ENCODE measurements at places on chromosomes 16 and 17.

GRCh38 chr16:50665128-50665878, 15.8 kb downstream of the SNX20 start:
- peak; percentile 58 for DNase-seq

GRCh38 chr17:37084372-37084771, 135.6 kb downstream of the AATF start:
- DNase-seq: no peak

DNA sequence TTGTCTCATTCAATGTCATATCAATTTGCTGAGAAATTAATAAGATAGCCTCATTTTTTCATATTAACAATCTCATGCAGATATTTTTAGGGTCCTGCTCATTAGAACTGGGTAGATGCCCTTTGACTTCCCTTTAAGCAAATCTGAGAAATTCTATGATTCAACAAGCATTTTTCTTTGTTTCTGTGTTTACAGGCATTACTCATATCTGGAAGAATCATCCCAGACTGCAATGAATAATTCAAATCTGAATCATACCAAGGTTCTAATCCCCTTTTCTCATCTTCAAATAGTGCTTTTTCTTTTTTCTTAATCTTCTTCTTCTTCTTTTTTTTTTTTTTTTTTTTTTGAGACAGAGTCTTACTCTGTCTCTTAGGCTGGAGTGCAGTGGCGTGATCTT, 69.2 kb upstream of the KIFC3 start:
- DNase-seq: no peak

DNA sequence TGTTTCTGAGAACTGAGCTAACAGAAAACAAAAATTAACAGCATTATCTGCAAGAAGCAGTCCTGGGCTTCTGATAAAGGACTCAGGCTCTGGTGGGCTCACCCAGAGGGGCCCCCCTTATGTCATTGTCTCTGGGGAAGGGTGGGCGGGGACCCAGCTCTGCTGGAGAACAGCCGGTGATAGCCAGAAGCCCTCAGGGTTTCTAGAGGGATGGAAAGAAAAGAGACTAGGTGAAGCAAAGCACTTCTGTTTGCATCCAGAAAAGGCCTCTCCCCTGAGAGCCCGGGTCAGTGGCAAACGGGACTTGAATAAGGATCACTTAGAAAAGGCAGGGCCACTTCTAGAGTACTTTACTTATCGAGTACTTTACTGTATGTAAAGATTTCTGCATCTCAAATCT, 7.0 kb upstream of the CDC42EP4 start:
- no peak for DNase-seq

GRCh38 chr16:168424-168823, 2.6 kb downstream of the HBM start:
- DNase-seq: peak; percentile 20

DNA sequence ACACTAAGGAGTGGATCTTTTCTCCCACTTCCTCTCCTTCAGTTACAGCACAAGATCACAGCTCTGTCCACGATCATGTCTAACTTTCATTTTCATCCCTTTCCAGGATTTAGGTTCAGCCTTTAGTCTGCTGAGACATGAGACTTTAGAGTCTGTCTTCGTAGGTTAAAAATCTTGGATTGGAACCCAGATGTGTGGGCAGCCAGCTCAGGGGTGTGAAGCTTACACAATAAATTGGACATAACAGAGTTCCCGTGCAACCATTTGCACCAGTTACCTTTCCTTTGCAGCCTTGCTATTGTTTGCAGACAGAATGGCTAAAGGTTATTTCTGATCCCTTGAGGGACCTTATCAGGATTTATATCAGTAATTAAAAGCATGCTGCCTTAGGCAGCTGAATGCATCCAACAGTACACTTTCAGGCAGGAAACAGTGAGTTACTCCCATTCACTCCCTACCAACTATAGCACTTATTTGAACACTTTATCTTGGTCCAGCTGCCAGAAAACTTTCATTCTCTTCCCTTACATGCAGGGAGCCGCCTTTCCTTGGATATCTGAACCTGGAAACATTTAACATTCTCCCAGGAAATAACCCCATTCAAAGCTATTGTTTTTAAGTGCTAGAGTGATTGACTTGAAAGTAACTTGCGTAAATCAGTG, 87.3 kb downstream of the TMEM100 start:
- no peak for DNase-seq

DNA sequence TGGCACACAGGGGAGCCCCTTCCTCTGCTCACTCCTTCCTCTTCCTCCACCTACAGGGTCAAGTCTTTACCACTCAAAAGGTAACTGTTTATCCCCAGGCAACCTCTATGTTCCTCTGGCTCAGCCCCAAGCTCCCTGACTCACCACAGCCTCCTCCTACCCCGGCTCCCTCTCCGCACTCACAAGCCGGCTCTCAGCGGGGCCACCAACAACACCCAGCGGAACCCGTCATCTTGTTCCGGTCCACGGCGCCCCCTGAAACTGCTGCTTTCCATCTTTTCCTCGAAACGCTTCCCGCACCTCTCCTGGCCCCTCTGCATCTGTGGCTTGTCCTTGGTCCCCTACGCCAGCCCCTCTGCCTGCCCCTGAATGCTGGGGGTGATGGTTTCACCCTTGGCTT, 58.4 kb downstream of the NXN start:
- no peak for DNase-seq

DNA sequence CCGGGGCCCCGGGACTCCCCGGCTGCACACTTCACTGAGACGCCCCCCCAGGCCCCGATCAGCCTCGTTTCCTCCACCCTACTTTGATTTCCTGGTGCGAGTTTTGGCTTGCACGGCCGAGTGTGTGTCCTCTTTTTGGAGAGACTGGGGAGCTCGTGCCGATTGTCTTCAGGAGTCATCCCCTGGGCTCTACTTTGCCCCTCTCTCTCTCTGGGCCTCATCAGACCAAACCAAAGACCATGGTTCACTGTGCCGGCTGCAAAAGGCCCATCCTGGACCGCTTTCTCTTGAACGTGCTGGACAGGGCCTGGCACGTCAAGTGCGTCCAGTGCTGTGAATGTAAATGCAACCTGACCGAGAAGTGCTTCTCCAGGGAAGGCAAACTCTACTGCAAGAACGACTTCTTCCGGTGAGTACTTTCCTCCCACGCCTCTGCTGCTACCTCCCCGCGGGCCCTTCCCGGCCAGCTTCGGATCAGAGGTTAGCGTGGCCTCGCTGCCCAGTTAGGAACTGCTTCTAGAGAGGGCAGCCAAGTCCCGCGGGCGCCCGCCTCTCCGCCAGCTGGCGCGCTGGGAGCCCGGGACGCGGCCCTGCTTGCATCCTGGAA, 787 bp downstream of the LHX1 start:
- no peak for DNase-seq

GRCh38 chr16:72313903-72314302, 141.9 kb upstream of the PMFBP1 start:
- no peak for DNase-seq

- no peak for DNase-seq
These were observed 1.8 kb downstream of the GHDC start for GRCh38 chr17:42192189-42193126.

DNA sequence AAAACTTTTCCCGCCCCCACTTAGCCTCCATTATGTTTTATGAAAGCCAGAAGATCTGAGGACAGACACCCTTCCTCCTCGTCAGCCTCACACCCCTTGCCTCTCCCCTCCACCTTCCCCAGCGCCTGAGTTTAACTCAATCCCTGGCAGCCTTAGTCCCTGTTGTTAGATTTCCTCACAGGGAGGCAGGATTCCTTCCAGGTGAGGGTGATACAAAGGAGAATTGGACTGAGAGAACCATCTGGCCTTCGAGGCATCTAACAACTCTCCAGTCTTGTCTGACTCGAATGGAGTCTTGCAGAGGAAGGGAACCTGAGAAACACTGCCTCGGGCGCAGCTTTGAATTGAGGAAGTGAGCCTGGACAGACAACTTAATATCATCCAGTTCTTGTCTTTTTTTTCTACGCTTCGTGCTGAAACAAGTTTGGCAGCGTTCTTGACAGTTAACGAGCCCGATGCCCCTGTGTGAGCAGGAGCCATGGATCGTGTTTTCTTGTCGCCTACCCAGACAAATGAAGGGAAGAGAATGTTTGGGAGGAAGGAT, 1.3 kb upstream of the ZNF768 start:
- peak; percentile 65 for DNase-seq

GRCh38 chr17:51398687-51399086, 138.3 kb downstream of the UTP18 start:
- no peak for DNase-seq

GRCh38 chr17:1491443-1492248, 840 bp downstream of the MYO1C start:
- no peak for DNase-seq

DNA sequence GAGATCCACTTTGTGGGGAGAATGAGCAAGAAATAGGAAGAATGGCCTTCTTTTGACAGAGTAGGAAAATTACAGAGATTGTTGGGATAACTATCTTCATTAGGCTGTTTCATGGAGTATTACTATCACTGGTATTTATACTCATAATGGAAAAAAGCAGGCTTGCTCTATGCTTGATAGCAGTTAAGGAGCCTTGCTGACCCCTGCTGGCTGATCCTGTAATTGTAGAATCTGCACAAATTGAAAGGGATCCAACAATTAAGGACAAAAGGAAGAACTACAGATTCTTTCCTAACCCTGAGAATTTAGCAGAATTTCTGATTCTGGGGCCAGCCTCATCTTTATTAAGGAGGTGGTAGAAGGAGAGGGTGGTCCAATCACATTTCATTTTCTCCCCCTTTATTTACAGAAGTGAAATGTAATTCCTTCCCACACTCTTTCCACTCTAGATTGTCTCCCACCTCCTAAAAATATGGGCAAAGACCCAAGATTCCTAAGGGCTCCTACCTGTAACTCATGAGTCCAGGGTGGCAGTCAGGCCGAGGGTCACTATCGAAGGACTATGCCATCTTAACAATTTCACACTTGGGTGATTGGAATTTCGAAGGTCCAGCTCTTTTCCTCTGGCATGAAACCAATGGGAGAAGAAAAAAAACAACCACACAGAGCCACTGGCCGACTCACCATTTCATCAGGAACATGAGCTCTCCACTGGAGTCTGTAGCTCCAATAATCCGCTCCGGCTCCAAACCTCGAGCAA, 26.3 kb downstream of the NFE2L1 start:
- peak; percentile 21 for DNase-seq

GRCh38 chr16:8464979-8465378, 125.3 kb downstream of the TMEM114 start:
- DNase-seq: no peak

DNA sequence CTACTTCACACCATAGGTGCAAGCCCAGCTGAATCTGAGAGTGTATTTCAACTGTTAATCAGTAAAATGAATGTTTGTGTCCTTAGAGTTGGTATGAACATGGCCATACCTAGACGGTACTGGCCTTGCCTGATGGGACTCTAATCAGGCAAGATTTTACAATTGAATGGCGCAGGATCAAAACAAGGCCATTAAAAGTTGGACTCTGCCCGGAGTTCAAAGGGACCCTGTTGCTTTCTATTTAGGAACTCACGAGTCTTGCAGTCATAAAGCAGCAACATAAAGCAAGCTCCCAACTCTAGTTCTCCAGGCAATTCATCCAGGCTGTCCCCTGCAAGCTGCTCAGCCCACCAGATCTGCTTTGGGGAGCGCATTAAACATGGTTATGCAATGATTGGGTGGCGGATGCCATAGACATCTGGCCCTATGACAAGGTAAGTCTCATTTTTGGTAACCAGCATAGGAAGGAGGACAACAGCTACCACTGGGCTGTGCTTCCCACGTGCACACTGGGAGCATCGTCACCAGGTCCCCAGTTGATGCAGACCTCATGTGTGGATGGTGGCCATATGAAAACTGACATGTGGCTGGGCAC, 8.8 kb downstream of the TMEM186 start:
- no peak for DNase-seq

- DNase-seq: no peak
These were observed 1.7 kb downstream of the CES2 start for GRCh38 chr16:66936889-66937554.

GRCh38 chr17:27573971-27574525, 56.9 kb upstream of the LGALS9 start:
- DNase-seq: no peak

- DNase-seq: peak; percentile 31
These were observed 50.6 kb downstream of the MGAT5B start for GRCh38 chr17:76918811-76919210.

GRCh38 chr16:88346680-88347505, 35.9 kb upstream of the ZNF469 start:
- no peak for DNase-seq

- no peak for DNase-seq
These were observed 84.8 kb upstream of the TOX3 start for GRCh38 chr16:52631711-52632110.

DNA sequence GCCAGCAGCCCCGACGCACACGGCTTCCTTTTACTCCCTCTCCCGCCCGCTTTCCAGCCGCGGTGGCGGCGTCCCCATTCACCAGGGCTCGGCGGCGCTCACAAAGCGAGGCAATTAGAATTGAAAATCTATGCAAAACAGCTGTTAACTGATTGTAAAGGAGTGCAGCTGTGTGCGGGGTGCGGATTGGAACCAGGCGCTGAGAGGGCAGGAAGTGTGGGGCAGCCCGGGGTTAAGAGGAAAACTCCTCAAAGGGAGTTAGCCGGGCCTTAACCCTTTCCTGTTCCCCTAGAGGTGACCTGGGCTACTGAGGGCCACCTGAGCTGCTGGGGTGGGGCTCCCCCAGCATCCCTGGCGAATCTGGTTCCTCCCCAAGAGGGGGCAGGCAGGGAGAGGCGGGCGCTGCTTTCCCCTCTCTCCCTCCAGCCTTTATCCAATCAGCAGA, 5.8 kb upstream of the GSE1 start:
- no peak for DNase-seq

DNA sequence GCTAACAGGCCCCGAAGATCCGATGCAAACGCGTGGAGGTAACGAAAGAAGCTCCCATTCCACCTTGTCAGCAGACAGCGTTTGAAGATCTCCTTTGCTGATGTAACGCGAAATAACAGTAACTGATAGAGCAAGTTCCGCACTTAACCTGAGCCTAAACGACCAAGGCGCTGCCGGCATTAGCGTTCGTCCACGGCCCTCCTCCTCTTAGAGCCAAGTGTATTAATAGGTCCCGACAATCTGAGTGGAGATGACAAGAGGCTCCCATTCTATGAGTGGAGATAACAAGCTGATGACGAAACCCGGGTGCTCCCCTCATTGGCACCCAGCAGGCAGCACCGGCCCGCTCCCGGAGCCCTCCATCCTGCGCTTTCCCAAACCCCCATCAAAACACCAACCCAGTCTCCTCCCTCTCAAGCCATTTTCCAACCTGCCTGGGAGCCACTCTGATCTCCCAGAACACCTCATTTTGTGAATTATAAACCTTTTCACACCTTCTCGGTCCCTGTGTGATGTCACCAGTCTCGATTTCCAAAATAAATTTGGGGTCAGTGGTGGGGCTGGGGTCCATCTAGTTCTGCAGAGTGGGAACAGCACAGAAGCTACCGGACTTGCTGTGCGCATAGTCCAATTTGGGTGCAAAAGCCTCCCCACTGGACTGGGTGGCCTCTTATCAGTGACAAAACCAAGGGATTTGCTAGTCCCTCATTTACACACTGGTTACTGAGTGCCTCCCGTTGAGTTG, 35.4 kb upstream of the ARL4D start:
- no peak for DNase-seq

DNA sequence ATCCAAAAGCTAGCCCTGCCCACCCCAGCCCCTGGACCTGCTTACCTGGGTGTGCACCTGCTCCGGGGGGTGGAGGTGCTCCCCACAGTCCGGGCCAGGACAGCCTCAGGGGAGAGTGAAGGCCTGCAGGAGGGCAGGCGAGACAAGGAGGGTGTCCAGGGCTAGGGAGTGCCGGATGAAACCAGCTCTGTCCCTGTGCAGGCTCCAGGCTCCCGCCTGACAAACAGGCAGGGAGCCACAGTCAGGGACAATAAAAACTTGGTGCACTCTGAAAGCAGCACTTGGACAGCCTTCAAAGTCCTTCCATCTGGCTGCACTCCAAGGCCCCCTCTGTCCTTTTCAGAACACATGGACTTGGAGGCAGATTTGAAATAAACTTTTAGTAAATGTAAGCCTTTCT, 3.9 kb downstream of the PAQR4 start:
- no peak for DNase-seq

Data from NCI-H2171 treated with DMSO at 0.1 percent for 48 hours (cell line).